ENCODE measurements at places on chromosomes 1 and 21.

GRCh38 chr1:171019971-171020370 is 70.7 kb upstream of the FMO3 start:
- no peak for DNase-seq

- DNase-seq: no peak
Measured at GRCh38 chr1:200231787-200232231, 178.0 kb downstream of the ZNF281 start.

GRCh38 chr1:6467224-6467623 is 1.3 kb upstream of the TNFRSF25 start:
- DNase-seq: no peak

GRCh38 chr1:193190096-193190744 is 3.8 kb upstream of the B3GALT2 start:
- DNase-seq: no peak

GRCh38 chr1:86795316-86795715 is 90.9 kb downstream of the SH3GLB1 start:
- DNase-seq: no peak

DNA sequence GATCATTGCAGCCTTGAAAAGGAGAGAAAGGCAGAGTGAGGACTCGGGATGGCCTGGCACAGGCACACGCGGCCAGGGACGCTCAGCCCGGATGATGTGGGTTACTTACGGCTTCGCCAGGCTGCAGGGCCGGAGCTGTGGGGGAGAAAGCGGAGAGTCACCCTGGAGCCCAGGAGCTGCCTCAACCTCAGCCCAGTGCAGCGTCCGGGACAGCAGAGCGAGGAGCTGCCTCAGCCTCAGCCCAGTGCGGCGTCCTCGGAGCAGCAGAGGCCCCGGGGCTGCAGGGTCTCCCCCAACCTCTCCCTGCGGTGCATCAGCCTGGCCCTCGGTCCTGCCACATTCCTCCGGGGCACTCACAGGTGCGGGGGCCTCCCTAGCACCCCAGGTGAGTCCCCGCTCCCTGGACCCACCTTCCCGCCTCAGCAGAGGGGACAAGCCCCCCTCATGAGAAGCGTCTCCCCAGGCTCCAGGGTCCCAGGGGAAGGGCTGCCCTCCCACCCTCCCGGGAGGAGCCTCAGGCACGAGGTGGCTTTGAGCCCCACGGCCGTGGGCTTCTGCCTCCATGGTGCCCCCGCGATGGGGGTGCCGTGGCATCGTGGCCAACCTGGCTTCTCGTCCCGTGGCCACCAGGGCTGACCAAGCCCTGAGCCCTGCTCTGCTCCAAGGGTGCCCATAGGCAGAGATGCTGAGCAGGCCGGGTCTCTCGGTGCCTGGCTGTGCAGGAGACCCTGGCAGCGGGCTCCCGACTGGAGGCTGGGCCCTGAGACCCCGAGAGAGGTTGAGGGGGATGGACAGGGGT is 10.5 kb upstream of the RNF223 start:
- no peak for DNase-seq

DNA sequence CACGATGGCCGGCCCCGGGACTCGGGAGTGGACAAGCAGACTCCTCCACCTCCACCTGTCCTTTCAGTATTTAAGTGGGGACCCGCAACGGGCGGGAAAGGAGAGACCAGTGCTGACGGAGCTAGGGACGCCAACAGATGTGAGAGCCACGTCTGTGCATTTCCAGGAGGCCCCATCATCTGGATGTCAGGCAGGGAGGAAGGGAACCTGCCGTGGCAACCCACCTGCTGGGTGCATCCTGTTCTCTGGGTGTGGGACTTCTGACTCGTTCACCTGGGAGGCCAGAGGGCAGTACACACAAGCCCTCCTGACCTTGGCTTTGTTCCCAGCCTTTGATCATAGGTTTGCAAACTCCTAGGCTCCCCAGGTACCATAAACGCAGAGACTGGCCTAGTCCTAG is 5.6 kb upstream of the PCBP3 start:
- DNase-seq: no peak

- no peak for DNase-seq
Measured at GRCh38 chr1:219177363-219177762, 3.7 kb downstream of the LYPLAL1 start.

DNA sequence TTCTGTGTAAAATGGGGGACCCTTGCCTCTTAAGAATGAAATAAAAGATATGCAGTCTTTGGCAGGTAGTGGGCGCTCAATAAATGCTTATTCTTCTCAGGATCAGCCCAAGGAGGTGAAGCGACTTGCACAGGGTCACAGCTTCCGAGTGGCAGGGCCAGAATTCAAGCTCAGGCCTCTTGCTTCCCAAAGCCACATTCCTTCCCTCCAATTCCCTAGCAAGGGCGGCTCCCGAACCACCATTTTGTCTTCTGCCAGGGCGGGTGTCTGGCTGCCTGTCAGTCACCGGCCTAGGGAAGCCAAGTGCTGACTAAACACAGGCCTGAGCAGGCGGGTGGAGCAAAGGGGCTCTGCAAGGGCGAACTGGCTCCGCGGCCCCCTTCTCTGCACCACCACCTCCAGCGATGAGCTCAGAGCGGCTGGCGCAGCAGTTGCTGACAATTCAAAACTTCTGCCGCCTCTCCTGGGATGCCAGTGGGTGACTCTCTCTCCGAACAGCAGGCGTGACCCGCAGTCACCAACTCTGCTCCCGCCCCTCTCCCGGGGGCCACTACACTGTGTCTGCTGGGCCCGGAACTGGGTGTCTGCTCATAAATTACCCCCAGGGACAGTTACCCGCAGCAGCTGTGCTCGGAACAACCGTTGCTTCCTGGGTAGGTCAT is 10.8 kb downstream of the GPR3 start:
- no peak for DNase-seq

- no peak for DNase-seq
Measured at GRCh38 chr1:41486053-41486370, 1.5 kb upstream of the EDN2 start.

DNA sequence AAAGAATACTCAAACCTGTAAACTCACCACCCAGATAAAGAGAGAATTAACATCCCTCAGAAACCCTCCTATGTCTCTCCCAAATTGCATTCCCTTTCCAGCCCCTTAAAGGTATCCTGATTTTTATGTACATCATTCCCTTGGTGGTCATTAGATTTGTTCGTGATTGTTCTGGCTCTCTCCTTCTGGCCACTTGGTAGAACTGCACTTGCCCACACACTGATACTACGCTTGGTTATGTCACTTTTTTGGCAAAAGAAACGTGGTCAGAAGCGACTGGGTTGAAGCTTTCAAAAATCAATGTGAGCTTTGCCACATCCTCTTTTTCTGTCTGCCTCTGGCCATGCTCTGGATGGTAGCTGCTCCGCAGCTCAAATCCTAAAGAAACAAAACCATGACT is 76.3 kb downstream of the KRTAP19-8 start:
- DNase-seq: no peak

- DNase-seq: no peak
Measured at GRCh38 chr1:54464031-54464476, 57.9 kb upstream of the SSBP3 start.

- no peak for DNase-seq
Measured at GRCh38 chr1:221187174-221187573, 307.9 kb downstream of the HLX start.

GRCh38 chr21:45386728-45387371 is 18.1 kb upstream of the COL18A1 start:
- DNase-seq: no peak

GRCh38 chr1:22223176-22223575 is 80.3 kb upstream of the WNT4 start:
- no peak for DNase-seq

GRCh38 chr1:221458447-221459156 is 283.3 kb downstream of the DUSP10 start:
- DNase-seq: no peak

DNA sequence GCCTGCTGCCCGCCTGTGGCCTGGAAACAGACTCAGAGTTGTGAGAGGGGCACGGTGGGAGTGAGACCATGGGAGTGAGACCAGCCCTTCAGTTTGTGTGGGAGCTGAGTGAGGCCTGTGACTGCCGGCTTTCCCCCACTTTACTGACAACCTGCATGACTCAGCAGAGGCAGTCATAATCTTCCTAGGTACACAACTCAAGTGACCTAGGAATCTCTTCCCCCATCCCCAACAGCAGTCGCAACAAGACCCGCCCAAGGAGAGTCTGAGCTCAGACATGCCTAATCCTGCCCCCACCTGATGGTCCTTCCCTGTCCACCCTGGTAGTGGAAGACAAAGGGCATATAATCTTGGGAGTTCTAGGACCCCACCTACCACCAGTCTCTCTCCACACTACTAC is 44.2 kb downstream of the KLHL20 start:
- no peak for DNase-seq

DNA sequence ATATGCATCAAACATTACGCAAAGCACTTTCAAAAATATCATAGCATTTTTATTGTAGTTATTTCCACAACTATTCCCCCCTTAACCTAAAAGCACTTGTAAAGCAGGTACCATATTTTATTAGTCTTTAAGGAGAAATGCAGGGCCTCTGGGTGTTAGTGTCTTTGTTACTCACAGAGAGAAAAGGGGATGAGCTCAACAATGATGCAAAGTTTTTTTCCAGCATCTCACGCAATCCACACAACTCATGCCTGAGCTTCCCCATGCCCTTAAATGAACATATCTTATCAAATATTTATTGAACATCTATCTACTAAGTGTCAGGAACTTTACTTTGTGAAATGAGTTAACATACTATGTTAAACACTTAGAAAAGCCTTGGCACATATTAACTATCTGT is 50.6 kb downstream of the BEND5 start:
- DNase-seq: no peak

GRCh38 chr1:34066166-34066565 is 98.9 kb downstream of the CSMD2 start:
- no peak for DNase-seq

GRCh38 chr1:241413386-241413785 is 56.4 kb upstream of the RGS7 start:
- no peak for DNase-seq

DNA sequence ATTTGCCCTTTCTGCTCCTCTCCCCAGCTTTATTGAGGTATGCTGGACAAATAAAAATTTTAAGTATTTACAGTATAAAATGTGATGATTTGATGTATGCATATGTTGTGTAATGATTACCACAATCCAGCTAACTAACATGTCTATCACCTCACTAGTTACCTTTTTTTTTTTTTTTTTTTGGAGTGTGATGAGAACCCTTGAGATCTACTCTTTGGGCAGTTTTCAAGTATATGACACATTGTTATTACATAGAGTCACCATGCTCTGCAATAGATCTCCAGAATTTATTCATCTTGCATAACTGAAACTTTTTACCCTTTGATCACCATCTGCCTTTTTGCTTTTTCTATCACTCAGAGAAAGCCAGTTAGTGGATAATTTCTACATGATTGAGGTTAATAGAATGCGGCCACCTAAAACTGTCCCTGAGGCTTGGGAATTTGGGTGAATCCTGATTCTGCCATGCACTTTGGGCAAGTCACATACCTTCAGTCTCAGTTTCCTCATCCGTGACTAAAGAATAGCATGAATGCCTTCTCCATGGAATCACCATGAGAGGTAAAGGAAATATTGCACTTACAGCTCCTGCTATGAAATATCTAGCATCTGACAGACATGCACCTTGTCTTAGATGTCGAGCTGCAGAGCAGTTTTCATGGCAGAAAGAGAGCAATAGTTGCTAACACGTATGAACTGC is 295.2 kb downstream of the DISC1 start:
- no peak for DNase-seq

DNA sequence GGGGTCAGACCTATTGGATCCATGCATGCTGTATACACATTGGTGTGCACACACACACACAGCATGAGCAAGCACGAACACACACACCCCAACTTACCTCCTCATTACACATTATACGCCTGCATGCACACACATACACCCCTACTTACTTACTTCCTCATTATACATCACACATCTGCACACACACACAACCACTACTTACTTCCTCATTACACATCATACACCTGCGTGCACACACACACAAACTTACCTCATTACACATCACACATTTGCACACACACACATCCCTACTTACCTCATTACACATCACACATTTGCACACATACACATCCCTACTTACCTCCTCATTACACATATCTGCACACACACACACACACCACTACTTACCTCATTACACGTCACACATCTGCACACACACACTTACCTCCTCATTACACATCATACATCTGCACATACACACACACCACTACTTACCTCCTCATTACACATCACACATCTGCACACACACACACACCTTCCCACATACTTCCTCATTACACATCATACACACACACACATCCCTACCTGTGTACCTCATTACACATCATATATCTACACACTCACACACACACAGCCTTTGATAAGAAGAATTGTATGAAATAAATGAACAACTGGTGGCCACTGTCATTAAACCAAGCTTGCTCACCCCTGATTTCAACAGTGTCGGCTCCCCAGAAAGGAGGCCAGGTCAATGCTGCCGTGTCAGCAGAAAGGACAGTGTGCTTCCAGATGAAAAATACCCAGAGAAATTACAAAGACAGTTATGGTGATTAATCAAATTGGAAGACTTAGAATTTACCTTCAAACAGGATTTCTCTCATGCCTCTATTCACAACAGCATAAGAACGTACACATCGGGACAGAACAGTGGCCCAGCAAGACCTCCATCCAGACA is 117.8 kb downstream of the SETD4 start:
- no peak for DNase-seq

GRCh38 chr1:68291688-68292384 is 59.5 kb upstream of the WLS start:
- no peak for DNase-seq

- DNase-seq: no peak
Measured at GRCh38 chr1:9047019-9047418, 20.8 kb upstream of the SLC2A7 start.

- DNase-seq: no peak
Measured at GRCh38 chr1:66327588-66327987, 206.4 kb upstream of the SGIP1 start.

GRCh38 chr1:206709772-206710459 is 25.2 kb downstream of the MAPKAPK2 start:
- no peak for DNase-seq

DNA sequence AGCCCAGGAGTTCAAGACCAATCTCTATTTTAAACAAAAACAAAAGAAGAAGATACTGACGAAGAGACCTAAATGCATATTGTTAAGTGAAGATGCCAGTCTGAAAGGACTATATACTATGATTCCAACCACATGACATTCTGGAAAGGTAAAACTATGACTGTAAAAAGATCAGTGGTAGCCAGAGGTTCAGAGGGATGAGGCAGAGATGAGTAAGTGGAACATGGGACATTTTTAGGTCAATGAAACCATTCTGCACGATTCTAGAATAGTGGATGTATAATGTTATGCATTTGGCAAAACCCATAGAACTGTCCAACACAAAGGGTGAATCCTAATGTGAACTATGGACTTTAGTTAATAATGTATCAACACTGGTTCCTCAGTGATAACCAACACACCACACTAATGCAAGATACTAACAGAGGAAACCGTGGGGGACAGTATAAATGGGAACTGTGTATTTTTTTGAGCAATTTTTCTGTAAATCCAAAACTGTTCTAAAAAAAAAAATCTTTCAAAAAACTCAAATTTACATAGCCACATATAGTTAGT is 8.2 kb downstream of the RC3H1 start:
- DNase-seq: no peak

All from stimulated activated CD4-positive, alpha-beta T cell treated with anti-CD3 and anti-CD28 coated beads, Interleukin-12 subunit alpha, Interleukin-12 subunit beta, amount 100 ng/mL, for 48 hours (primary cell).